ENCODE measurements at places on chromosomes 16 and 17. TPM values are rescaled to one million over a fixed set of nuclear protein-coding genes. Genes with fewer than 3 reads are reported as not detected.

The TVP23C gene
- total RNA-seq = 19.5 TPM

The CALCOCO2 gene
- 132 TPM for total RNA-seq

DNA sequence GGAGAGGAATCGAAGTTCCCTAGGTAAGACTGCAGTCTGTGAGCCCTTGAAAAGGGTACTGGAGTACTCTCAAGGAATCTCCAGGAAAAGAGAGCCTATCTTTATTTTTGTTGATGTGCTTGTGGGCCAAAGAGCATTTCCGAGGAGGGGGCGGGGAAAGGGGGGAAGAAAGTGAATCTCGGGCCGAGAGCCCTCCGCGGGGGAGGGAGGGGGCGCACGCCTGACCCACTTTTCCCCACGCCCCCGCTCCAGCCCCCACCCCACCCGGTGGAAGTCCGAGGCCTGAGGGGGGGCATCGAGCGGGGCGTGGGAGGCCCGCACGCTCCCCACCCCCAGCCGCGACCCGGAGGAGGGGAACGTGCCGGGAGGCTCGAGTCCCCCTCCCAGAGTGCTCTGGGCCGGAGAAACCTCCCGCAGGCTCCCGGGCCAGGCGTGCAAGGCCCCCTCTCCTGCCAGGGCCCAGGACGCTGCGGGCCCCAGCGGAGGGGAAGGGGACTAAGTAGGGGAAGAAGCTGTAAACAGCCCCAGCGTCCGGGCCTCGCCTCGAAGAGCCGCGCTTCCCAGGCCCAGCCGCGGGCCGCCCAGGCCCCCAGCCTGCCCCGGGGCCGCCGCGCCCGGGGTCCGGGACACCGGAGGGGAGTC lies 444 bp downstream of the HELZ start:
- DNase-seq = no peak

GRCh38 chr17:33680472-33680871 lies 387.4 kb upstream of the ASIC2 start:
- DNase-seq = no peak

DNA sequence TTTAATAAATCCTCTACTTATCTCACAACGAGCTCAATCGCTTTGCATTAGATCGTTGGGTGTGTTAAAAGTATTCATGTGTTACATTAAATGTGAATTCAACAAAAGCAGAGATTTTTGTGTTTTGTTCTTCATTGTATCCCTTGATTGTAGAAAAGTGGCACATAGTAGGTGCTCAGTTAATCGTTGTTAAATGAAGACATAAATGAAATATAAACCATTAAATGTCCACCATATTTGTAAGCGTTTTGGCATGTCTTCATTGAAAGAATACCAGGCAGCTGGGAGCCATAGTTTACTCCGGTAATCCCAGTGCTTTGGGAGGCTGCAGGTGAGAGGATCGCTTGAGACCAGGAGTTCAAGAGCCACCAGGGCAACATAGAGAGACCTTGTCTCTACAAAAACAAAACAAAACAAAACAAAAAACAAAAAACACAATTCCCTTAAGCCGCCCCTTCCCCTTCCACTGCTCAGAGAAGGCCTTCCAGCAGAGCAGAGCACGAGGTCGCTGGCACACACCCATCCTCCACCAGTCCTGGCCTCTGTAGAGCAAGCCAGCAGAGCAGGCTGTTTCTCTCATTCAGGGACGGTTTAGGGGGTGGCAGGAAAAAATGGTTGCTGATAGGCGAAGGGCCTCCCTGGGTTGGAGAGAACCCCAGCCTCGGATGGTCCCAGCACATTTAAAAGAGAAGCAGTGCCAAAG lies 673 bp upstream of the CHD9 start:
- DNase-seq = peak; percentile 28

DNA sequence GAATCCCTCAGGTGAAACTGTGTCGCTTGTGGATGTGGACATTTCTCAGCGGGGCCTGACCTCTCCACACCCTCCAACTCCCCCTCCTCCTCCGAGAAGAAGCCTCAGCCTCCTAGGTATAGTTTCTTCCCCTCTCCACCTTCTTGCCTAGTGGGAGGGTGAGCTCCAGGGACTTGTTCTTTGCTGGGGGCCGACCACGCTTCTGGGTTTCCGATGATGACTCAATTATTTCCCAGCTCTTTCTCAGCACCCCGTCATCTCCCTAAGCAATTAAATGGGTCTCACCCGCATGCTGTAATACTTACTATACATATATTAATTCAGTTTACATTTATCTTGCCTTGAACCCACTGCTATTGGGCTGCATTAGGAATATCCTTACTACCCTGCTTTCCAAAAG lies 13.1 kb downstream of the SOCS7 start:
- DNase-seq = no peak

GRCh38 chr17:82876602-82877379 lies 37.0 kb upstream of the ZNF750 start:
- no peak for DNase-seq

DNA sequence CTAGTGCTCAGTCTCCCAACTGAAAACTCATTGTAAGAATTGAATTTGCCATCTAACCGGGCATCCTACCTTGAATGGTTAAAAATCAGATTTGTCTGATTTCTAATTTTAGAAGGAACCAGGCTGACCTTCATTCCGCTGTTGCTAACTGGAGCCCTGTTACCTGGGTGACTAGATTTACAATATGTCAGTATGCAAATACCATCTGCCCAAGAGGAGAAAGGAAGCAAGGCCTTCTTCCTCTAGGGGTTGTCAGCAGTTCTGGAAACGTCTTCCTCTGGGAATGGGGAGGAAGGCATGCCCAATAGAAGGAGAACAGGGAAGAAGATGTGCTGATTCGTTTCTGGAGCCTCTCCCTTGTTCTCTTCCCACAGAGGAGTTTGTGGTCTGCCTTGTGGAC lies 137.9 kb downstream of the PITPNC1 start:
- DNase-seq = no peak

- no peak for DNase-seq
Observed at GRCh38 chr16:22924492-22924891, 110.5 kb downstream of the HS3ST2 start.

- DNase-seq = peak; percentile 62
Observed at GRCh38 chr17:37701496-37701898, 43.4 kb downstream of the HNF1B start.

- no peak for DNase-seq
Observed at GRCh38 chr17:44780161-44780560, 21.4 kb downstream of the ADAM11 start.

All from activated T-cell treated with anti-CD3 and anti-CD28 coated beads, Interleukin-2, amount 50 U/mL, for 72 hours (primary cell).